ENCODE measurements at places on chromosomes 5 and 9. TPM values are rescaled to one million over a fixed set of nuclear protein-coding genes. Genes with fewer than 3 reads are reported as not detected.

Gene FOXI1
- total RNA-seq: not detected

Gene ZFP2
- 7.7 TPM for total RNA-seq

Gene ENTPD8
- total RNA-seq: 0.39 TPM

Gene MARCHF11
- 1.8 TPM for total RNA-seq

Gene CCDC192
- 0.99 TPM for total RNA-seq

Gene PANK3
- 66.0 TPM for total RNA-seq

Gene PIP5K1B
- 16.0 TPM for total RNA-seq

Gene SPDL1
- total RNA-seq: 24.0 TPM

Gene ZNF366
- total RNA-seq: 3.6 TPM

Gene ADAM19
- total RNA-seq: 16.2 TPM

Gene SLC4A9
- 0.39 TPM for total RNA-seq

Gene FRMD3
- 12.6 TPM for total RNA-seq

Gene CAMK2A
- 5.7 TPM for total RNA-seq

Gene MEGF10
- 28.1 TPM for total RNA-seq

Gene SLC6A19
- total RNA-seq: 0.10 TPM

Gene FAM81B
- 2.4 TPM for total RNA-seq

Gene CD274
- total RNA-seq: 2.8 TPM

Gene CATSPER3
- total RNA-seq: 0.33 TPM

Gene THBS4
- total RNA-seq: 22.7 TPM

Gene ENC1
- total RNA-seq: 99.6 TPM

Gene CYLC2
- total RNA-seq: not detected

Gene ADGRD2
- 4.3 TPM for total RNA-seq
